AG04450 (cell line): ENCODE measurements at places on chromosomes 13 and 19.
A peak's percentile ranks its signal among the peaks of the same experiment; 100 is the strongest.

- no peak for DNase-seq
Observed at GRCh38 chr13:92487238-92487637, 739.4 kb upstream of the GPC6 start.

GRCh38 chr19:18274781-18275356, 617 bp upstream of the IQCN start:
- no peak for DNase-seq

- no peak for DNase-seq
Observed at GRCh38 chr13:36531746-36532486, 99.6 kb downstream of the CCNA1 start.

DNA sequence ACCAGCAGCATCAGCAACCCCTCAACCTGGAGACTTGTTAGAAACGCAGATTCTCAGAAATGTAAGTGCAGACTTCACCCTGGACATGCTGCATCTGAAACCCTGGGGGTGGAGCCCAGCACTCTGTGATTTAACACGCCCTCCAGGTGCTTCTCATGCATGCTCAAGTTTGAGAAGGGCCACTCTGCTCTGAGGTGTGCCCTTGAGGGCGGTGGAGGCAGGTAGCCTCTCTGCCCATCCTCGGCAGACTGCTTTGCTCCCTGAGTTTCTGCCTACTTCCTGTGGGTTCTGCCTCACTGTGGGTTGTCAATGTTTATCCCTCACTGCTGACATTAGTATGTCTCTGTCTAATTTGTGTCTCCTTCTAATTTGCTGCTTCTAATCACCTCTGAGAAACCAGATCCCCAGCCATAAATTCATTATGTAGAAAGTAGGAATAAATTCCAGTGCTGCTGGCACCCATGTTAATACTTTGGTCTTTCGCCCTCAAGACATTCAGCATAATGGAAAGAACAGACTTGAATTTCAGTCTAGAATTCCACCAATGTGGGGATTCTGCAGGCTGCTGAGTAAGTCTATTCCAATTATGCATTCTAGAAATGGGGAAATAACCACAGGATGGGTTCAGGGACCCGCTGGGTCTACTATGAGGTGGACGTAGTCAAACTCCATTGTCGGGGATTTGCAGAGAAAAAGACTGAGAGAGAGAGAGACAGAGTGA, 51.3 kb upstream of the CYSLTR2 start:
- no peak for DNase-seq

- DNase-seq = no peak
Observed at GRCh38 chr13:35787937-35788336, 311.4 kb upstream of the MAB21L1 start.

- no peak for DNase-seq
Observed at GRCh38 chr19:42042455-42043170, 27.4 kb downstream of the GRIK5 start.

- no peak for DNase-seq
Observed at GRCh38 chr13:27524981-27525975, 74.9 kb upstream of the MTIF3 start.

DNA sequence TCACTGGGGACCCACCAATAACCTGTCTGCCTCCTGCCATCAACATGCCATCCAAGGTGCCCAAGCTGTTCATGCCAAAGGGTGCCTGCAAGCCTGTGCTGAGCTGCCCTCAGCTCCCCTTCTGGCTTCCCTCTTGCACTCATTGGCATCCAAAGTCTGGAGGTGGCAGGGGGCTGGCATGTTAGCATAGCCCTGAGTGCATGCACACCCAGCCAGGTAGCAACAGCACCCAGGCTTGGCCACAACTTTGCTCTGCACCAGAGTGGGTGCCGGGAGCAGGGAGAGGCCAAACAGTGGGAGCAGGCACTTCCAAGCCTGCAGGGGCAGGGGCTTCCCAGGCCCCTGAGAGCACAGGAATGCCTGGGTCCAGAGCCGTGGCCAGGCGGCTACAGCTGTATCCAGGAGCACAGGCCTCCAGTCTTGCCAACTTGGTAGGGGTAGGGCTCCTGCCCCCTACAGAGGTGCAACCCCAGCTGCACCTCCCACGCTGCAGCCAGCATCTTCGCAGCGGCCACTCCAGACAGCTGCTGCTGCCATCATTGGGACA, 26.1 kb upstream of the TBC1D4 start:
- DNase-seq = no peak

- no peak for DNase-seq
Observed at GRCh38 chr19:29714371-29714952, 599 bp downstream of the C19orf12 start.

DNA sequence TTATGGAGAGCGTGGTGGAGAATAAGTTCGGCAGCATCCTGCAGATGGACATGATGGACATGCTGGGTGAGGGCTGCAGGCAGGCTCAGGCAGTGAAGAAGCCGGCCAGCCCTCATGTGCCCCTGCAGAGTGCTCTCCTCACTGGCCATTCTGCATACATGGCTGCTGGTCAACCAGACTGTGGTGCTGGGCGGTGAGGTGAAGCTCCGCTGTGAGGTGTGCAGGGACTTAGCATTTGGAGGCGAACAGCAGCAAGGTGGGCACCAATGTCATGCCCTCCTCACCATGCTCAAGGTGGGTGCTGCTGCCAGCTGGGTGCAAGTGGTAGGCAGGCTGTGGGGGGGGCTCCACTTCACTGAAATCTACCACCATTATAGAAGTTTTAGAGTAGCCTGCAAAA, 5.7 kb upstream of the ZNF492 start:
- DNase-seq = no peak

DNA sequence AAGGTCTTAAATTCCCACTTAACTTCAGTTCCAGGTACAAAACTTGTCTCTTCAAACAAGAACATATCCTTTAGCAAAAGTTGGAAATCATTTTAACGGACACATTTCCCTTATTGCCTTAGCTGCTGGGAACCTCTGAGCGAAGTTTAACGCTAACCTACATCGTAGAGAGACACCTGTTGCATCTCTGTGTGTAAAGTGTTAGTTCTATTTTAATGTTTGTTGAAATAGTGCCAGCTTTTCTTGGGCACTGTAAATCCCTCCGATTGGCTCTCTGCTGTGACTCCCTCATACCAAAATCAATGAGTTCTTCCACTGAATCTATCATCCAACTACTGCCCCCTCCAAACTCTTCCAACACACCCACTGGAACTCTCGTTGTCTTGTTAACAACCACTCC, 2.3 kb upstream of the HIF3A start:
- DNase-seq = no peak

- no peak for DNase-seq
Observed at GRCh38 chr13:109332506-109333499, 453.6 kb downstream of the IRS2 start.

GRCh38 chr13:33509642-33510229, 224.2 kb upstream of the STARD13 start:
- no peak for DNase-seq

GRCh38 chr13:98446234-98446621, 130.7 kb downstream of the STK24 start:
- DNase-seq = no peak

GRCh38 chr19:28330831-28331230, 882.1 kb downstream of the UQCRFS1 start:
- no peak for DNase-seq

GRCh38 chr13:94263038-94263437, 216.4 kb downstream of the DCT start:
- no peak for DNase-seq

DNA sequence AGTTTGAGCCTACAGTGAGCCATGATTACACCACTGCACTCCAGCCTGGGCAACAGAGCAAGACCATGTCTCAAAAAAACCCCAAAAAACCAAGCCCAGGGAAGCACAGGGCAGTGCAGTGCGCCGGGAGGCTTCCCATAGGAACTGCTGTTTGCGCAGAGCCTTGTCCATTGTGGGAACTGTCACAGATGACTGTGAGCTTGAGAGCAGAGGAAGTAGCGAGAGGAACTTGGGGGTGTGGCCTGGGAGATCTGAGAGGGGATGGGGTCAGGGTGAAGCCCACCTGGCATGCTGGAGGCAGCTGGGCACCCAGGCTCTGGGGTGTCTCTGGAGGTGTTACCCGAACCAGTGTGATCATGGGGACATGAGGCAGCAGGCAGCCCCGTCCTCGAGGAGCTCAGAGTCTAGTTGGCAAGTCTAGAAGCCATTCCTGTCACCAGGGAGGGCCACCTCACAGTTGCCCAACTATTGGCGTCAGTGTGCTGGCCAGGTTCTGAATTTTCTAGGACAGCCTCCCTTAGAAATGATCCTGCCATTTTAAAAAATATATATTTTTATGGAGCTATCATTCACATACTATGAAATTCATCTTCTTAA, 10.4 kb downstream of the KDM4B start:
- DNase-seq = no peak

- DNase-seq = no peak
Observed at GRCh38 chr19:33551676-33552075, 30.1 kb upstream of the PEPD start.

DNA sequence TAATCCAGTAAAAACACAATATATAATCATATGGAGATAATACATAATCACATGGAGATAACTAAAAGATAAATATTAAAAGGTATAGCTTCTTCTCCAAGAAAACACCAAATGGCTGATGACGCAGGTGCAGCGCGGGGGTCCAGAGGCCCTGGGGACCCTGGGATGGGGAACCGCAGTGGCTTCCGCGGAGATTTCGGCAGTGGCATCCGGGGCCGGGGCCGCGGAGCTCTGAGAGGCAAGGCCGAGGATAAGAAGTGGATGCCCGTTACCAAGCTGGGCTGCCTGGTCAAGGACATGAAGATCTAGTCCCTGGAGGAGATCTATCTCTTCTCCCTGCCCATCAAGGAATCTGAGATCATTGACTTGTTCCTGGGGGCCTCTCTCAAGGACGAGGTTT, 10.5 kb downstream of the ZNF44 start:
- DNase-seq = no peak

GRCh38 chr19:19381007-19381926, 24.2 kb upstream of the GATAD2A start:
- no peak for DNase-seq

DNA sequence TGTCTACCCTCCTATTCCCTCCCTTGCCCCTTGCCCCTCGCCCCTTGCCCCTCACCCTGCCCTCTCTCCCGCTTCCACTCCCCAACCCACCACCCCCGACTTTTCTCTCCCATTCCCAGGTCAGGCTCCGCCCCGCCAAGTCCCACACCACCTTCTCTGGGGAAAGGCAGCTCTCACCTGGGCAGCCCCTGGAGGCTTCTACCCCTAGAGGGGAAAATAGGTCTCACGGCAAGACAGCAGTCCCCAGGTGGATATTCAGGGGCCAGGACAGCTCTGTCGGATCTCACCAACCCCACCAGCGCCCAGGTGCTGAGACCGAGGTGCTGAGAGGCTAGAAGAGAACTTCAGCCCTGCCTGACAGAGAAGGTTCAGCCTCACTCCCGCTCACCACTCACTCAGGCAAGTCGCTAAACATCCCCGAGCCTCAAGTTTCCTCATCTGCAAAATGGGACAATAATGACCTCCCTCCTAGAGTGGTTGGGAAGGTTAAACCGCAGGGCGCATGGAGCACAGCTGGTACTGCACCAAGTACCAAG, 1.4 kb upstream of the ERFL start:
- no peak for DNase-seq

DNA sequence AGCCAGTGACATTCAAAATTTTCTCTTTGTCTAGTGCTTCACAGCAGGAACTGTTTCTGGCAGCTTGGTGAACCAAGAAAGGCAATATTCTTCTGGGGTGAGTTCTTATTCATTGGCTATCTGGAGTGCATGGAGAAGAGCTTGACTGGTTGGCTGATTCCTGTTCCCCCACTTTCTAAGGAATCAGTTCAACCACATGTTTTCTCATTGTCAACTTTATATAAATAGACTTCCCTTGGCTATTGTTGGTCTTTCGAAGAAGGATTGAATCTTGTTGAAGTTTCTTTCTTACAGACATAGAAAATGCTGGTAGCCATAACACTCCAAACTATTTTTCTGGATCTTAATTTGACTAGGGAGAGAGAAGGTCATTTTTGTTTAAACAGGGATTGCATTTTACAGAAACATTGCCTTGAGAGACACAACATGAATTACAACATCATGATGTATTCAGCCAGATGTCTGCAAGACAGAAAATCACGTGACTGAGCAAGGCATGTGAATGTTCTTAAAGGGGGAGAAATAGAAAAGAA, 85.2 kb downstream of the EDNRB start:
- peak; percentile 84 for DNase-seq

DNA sequence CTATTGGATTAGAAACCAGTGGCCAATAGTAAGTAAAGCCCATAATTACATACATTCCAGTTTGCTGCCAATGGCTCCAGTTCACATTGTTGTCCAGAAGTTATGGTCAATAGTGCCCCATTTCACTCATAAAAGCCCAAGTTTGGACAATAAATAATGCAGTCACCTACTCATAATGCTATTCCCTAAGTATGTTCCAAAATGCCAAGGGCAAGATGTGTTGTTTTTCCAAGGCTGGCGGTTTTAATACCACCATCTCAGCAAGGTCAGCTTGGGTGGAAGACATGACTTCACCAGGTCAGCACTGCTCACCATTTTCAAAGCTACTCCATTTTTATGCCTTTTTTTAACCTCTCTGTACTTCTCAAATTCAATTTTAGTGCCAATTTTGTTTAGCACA, 32.7 kb downstream of the KCTD12 start:
- no peak for DNase-seq
